ENCODE measurements at places on chromosomes 1 and 21.

DNA sequence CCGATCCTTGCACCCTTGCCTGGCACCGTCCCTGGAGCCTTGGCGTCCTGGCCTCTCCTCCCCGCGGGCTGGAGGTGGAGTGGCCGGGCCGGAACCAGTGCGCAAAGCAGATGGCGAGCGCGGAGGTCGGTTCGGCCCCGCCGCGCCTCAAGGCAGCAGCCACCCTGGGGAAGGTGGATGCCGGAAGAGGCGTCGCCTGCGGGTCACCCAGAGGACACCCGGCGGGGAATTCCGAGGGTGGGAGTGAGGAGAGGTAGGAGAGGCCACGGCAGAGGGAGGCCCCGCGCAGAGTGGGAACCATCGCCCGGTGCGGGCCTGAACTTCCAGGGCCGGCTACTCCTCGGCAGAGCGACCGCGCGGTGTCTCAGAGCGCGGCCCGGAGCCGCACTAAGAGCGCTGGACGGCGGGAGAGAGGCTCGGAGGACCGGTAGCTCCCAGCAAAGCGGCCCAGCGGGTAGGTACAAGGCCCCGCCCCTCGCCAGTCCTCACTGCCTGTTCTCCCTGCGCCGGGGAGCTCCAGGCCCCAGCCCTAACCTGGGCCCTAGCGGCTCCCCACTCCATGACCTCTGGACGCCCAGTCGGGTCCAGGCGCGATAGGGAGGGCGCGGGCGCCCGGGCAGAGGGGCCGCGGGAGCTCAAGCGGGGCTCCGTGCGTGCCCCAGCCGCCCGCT, at the start of gene RNF207:
RNF207 (plus strand) TSS at position 271 of the 671 bp plus-strand sequence. CDS start 417 bp downstream, outside the sequence.
- peak; percentile 76 for ATAC-seq

DNA sequence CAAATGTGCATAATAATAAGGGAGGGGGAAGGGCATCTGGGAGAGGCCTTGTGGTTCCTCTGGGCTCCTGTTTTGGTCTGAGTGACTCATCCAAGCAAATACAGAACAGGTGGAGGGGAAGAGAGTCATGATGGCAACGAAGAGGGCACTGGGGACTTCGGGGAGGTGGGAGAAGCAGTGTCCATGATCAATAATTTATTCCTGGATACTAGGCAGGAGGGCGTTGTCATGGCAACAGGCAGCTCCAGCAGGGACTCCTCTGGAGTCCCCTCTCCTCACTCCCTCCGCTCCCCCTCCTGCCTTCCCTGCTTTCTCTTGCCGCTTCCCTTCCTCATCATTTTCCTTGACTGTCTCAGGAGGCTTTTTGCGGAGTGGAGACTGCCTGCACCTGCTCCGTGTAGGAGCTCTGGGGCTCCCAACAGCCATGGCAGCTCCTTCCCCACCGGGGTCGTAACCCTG, 12.3 kb upstream of the NFASC start:
- ATAC-seq, result no peak

DNA sequence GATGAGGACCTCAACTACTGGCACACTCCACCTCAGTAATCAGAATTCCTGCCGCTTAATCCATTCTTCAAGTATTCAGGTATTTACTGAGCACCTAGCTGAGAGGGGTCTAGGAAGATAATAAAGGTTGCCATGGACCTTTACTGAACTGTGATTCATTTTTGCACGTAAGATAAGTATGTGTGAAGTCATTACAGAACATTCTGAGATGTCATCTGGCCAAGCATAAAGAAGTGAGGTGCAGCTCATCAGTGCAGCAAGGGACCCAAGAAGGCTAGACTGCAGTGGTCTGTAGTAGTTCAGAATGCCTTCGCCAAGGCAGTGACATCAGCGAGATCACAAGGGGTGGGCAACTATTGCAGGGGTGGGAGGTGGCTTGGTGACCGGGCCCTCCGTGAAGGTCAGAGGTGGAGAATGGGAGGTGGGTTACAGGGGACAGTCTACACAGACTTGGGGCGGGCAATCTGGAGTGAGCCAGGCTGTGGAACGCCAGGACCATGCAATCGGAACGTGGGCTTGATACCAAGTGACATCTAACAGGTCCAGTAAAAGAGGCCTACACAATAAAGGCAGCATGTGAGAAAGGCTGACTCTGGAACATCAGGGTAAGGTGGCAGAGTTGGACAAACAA, 107.4 kb downstream of the SLC45A1 start:
- ATAC-seq, result no peak

DNA sequence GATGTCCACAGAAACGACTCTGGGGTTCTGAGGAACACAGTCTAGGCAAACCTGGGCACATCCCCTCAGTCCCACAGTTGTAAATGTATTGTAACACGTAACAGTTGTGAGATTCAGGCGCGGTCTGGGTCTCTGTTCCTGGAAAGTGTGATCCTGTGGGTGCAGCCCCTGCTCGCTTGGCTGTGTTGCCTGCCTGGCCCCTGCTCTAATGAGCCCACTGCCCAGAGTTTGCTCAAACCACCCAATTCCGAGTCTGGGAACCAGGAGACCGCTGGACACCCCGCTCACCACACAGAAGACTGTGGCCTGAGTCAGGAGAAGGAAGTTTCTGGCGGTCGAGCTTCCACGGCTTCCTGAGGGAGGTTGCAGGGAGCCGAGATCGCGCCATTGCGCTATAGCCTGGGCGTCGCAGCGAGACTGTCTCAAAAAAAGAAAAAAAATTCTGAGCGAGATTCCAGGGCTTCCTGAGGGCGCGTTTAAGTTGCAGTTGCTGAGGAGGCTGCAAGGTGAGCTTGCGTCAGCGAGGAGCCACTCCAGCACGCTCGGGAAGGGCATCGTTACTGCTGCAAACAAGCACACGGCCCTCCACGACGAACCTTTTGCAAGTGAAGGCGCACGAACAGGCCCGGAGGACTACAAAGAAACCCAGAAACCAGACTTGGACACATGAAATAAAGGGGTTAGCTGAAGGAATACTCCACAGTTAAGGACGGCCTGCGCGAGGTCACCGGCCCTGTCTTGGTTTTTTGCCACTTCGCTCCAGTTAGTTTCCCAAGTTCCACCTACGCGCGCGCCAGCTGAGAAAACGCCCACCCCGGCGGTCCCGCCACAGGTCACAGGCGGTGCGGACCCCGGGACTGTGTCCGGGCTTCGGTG, 1.1 kb downstream of the C21orf58 start:
- no peak for ATAC-seq

DNA sequence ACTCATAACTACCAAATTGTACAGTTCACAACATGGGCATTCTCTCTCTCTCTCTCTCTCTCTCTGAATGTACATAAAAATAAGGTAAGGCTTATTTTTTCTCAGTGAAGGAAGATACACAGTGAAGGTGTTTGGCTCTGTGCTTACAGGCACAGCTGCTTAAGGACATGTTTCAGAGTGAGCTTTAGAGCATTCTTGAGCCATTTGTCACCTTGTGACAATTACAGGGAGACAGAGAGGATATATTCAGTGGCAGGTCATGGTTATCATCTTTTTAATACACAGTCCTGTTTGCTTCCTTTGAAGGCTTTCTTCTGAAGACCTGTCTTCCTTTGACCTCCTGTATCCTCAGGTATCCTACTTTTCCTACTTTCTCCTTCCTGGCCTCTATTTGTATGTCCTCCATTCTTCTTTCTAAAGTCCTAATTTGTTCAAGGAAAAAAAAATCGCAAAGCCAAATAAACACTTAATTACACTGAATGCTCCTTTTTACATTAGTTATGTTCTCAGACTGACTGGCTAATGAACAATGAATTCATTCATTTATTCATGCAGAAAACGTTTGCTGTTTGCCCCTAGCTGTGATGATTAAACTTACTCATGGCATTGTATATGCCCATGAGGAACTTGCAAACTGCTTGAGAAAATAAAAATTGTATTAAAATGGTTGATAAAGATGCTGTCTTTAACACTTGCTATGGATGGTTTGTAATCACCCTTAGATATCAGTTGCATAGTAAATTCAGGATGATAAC, 33.4 kb downstream of the HSD17B7 start:
- no peak for ATAC-seq

Measured in gastroesophageal sphincter (tissue), 4 donors.